ENCODE measurements at places on chromosomes 4 and X. TPM values are rescaled to one million over a fixed set of nuclear protein-coding genes. Genes with fewer than 3 reads are reported as not detected.

CYTL1 gene
- not detected for total RNA-seq

UGT2A1 gene
- total RNA-seq: not detected

PPP4R3C gene
- not detected for total RNA-seq

AKAP14 gene
- not detected for total RNA-seq

PITX2 gene
- 0.63 TPM for total RNA-seq

SEPTIN6 gene
- total RNA-seq: 10.8 TPM

SEPSECS gene
- 2.9 TPM for total RNA-seq

TMPRSS11F gene
- not detected for total RNA-seq

PAK3 gene
- not detected for total RNA-seq

IQSEC2 gene
- total RNA-seq: 45.6 TPM

Measured in A549 treated with AZD2906 at 1 μM for 4 hours (cell line).